Stimulated activated naive CD8-positive, alpha-beta T cell treated with anti-CD3 and anti-CD28 coated beads, Interleukin-15, amount 100 ng/mL, for 72 hours (primary cell): ENCODE measurements at places on chromosomes 7 and 10.

GRCh38 chr7:16130111-16131110, 290.9 kb downstream of the CRPPA start:
- no peak for DNase-seq

DNA sequence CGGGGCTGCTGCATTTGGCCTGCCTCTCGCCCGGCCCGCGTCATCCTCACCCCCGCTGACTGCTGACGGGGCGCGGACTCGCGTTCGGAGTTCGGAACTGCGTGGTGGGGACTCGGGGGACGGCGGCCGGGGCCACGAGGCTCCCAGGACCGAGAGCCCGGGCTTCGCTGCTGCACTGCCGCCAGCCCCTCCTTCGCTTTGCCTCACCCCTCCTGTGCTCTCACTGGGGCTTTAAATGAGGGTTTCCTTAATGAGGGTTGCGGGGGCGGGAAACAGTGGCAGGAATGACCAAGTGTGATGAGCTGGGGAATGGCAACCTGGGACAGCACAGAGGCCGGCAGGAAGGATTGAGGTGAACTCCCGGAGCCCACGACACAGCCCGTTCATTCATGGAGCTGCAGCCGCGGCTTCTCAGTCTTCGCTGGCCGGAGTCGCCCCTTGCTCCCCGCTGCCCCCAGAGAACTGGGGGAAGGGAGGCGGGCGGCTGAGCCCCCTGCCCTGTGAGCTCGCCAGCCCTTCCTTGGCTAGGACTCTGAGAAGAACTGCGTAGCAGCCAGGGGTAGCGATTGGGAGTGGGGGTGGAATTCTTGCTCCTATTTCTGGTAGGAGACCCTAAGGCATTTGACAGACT, 1.5 kb upstream of the LRRC4 start:
- no peak for DNase-seq

DNA sequence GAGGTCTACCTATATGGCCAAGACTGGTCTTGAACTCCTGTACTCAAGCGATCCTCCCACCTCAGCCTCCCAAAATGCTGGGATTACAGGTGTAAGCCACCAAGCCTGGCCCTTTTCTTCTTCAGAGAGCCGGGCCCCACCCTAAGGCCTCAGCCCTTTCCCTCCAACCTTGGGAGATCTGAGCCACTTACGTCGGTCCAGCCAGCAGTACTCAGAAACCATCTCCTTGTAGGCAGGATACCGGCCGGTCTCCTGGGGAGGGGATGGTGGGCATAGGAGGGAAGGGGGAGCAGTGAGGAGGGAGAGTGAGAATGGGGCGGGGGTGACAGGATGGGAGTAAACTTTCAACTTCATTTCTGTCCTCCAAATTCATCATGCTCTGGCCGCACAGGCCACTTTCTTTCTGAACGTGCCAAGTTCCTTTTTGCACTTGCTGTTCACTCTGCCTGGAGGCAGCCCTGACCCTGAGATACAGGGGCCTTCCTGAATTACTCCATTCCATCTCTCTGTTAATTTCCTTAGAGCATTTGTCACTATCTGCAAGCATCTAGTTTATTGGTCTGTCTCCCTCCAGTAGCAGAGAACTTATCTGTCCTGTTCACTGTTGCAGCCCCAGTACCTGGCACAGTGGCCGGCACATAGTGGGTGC, 10.4 kb downstream of the PDZD7 start:
- no peak for DNase-seq

DNA sequence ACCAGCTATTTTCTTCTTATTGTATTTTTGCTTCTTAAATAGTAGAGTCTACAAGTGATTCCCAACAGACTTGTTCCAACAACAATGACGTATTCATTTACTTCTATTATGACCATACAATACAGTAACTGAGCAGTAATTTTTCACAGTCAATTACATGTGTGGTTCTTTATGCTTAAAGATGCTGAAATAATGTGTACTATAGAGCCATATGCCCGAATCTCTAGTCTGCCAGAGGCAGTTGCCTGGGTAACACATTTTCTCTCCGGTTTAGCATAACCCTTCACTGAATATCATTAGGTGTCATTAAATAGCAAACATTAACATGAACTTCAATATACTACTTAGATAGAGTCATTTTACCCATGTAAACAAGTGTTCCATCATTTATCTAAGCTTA, 75.0 kb downstream of the SLC25A13 start:
- no peak for DNase-seq

DNA sequence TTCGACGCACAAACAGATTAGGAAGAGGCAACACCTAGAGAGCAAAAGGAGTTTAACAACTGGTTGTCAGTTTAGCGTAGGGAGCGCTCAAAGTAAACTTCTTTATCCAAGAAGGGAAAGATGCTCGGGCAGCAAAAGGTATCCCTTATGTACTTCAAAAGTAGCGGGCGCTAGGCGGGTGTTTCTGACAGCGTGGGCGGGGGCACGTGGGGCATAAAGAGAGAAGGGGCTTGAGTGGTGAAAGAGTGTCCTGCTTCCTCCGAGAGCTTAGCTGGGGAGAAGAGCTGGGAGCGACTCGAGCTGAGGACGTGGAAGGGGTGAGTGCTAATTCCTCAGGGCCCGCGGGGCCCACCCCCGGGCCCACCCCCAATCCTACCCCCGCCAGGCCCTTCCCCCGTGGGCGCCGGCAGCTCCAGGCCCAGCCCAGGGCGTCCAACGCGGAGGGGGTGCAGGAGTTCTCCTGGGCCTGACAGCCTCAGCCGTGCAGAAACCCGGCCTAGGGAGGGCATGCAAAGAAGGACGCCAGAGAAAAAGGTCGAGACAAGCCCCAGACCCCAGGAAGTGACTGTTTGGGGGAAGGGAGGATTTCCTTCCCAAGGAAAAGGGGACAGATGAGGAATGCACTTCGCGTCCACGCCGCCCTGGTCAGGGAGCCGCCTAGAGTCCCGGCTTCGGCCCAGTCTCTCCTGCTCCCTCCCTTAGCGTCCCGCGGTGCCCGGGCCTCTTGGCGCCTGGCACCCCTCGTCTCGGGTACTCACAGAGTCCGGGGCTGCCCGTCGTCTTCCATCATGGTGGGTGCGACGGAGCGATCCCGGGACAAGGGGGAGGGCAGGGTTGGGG, 868 bp downstream of the TIAL1 start:
- DNase-seq: peak; percentile 69

DNA sequence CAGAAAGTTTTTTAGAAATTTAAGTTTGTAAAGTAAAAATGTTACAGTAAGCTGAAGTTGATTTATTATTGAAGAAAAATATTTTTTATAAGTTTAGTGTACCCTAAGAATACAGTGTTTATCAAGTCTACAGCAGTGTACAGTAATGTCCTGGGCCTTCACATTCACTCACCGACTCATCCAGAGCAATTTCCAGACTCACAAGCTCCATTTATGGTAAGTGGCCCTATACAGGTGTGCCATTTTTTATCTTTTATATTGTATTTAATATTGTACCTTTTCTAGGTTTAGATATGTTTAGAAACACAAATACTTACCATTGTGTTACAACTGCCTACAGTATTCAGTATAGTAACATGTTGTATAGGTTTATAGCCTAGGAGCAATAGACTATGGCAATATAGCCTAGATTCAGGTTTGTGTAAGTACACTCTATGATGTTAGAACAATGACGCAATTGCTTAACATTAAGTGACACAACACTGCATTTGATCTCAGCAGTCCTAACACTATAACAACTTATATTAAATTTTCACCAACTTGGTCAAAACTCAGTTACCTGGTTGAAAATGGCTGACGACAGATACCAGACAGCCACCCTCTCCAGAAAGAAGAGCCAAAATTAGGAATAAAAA, 45.7 kb downstream of the HIBADH start:
- DNase-seq: no peak

DNA sequence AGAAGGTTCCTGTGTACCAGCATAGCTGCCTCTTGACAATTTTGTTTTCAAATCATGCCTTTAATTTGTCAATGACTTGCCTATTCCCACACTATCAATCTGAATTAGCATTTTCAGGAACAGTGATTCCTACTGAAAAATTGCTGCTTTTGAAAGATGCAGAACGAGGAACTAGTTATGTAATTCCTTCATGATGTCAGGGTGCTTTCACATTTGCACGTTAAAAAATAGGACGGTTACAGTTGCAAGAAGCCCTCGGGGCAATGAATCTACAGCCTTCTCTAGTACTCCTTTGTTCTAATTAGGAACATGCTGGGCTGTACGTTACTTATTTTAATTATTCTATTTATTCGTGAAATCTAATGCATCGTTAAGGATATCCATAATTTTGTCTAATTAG, 253.9 kb downstream of the OTUD1 start:
- DNase-seq: no peak

GRCh38 chr10:18527687-18528086, 123.7 kb downstream of the NSUN6 start:
- DNase-seq: no peak

DNA sequence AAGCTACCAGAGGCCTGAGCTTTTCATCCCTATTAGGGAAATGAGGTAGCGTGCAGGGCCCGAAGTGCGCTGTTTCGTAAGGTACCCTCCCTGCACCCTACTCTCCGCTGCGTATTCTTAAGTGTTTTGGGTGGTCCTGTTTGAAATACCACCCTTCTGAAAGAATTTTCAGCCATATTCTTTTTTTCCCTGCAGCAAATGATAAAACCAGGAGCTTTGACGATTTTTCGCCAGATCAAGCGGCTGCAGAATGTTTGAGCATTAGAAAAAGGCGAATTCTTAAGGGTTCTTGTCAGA, 1.2 kb downstream of the RSBN1L start:
- DNase-seq: peak; percentile 20
